ENCODE measurements at places on chromosomes 7 and 10.

GRCh38 chr10:10528563-10528910 is 489.1 kb upstream of the CELF2 start:
- no peak for DNase-seq

GRCh38 chr7:113504691-113505090 is 386.3 kb upstream of the SMIM30 start:
- DNase-seq, result no peak

GRCh38 chr7:23242321-23242720 is 4.3 kb upstream of the GPNMB start:
- no peak for DNase-seq

- no peak for DNase-seq
Observed at GRCh38 chr10:7255517-7255916, 155.3 kb downstream of the SFMBT2 start.

DNA sequence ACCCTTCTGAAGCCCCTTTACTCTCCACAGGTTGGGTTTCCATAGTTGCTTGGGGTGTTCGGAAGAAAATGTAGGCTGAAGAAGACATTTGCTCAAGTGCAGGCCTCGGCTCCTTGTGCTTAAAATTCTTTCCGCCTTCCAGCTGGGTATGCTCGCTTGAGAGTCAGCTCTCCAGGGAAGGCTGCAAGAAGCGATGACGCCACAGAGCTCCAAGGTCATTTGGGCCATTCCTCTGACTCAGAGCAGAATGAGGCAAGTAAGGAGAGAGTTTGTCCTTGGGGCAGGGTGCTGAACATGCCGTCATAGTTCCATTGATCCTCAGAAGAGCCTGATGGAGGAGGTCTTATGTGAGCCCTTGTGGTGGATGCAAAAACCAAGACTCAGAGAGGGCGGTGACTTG is 27.4 kb upstream of the HSPA12A start:
- no peak for DNase-seq

- no peak for DNase-seq
Observed at GRCh38 chr10:62580396-62580795, 206.2 kb downstream of the ZNF365 start.

GRCh38 chr7:133429371-133429770 is 176.5 kb downstream of the EXOC4 start:
- DNase-seq, result no peak

DNA sequence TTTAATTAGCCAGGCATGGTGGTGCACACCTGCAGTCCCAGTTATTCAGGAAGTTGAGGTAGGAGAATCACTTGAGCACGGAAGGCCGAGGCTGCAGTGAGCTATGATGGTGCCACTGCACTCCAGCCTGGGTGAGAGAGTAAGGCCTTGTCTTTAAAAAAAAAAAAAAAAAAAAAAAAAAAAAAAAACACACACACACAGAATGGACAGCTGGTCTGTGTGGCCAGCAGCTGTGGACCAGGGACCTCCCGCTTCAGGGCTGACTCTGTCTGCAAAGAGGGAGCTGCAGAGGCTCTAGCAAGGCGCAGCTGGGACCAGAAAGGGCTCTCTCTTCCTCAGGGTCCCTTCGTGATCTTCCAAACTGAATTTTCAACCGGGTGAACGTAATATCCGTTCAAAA is 53.6 kb upstream of the DNAAF5 start:
- no peak for DNase-seq
